ENCODE measurements at places on chromosomes 3 and 15.

DNA sequence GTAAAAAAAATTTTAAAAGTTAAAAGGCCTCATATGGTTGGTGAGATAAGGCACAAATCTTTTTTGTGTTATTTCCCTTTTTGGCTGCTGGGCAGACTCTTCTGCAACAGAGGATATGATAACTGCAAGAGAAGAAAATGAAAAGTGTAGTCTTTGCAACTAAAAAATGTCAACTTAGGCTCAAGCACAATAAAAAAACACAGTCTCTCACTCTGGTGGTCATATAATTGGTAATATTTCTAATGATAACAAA, 15.4 kb downstream of the COMMD2 start:
- DNase-seq: no peak

- DNase-seq: no peak
These were observed 9.1 kb downstream of the GRM2 start for GRCh38 chr3:51715977-51716294.

DNA sequence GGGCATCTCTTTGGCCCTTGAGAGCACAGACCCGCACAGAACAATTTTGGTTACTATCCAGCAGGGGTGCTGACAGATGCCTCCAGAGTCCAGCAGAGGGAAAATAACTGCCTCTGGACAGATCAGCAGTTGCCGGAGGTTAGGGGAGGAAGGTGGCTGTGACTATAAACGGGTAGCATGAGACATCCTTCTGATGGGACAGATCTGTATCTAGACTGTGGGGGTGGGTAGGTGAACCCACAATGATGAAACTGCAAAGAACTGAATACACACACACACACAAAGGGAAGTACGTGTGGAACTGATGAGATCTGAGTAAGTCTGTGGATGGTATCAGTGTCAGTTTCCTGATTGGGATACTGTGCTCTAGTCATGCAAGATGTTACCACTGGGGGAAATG, 21.2 kb downstream of the ADAMTS7 start:
- DNase-seq: no peak

- no peak for DNase-seq
These were observed 326.5 kb upstream of the ZNF717 start for GRCh38 chr3:76111808-76112207.

DNA sequence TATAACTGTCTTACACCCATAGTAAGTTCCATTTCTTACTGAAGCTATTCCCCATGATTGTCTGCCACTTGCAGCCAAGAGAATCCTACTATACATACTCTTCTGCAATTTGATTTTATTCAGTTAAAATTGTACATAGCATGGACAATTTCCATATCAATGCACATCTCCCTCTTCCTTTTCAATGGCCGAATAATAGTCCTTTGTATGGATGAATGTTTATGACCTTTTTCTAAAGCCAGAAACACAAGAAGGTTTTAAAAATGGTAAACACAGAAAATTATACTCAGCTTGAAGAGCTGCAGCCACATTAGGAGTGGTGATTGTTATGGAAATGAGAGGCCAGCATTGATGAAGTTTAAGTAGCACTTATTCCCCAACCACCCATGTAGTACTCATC, 8.5 kb upstream of the ERC2 start:
- no peak for DNase-seq

DNA sequence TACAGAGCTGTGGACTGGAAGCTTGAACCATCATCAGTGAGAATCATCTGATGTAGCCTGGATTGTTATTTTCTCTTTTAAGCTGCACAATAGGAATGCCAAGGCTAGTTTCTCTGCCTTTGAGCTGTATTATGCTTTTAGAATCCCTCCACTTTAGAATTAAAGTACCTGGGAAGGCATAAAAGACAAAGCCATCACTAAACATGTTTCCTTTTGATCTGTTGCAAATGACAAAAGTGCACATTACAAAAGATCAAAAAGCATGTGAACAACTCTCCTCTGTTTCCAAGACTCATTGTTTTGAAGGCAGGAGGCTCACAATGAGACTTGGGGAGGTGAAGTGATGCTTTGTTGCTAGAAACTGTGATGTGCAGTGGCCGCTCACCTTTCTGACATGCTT, 51.8 kb downstream of the LARS2 start:
- no peak for DNase-seq

All from NCI-H187 (cell line).